ENCODE measurements at places on chromosomes 3 and 15.
A peak's percentile ranks its signal among the peaks of the same experiment; 100 is the strongest.

DNA sequence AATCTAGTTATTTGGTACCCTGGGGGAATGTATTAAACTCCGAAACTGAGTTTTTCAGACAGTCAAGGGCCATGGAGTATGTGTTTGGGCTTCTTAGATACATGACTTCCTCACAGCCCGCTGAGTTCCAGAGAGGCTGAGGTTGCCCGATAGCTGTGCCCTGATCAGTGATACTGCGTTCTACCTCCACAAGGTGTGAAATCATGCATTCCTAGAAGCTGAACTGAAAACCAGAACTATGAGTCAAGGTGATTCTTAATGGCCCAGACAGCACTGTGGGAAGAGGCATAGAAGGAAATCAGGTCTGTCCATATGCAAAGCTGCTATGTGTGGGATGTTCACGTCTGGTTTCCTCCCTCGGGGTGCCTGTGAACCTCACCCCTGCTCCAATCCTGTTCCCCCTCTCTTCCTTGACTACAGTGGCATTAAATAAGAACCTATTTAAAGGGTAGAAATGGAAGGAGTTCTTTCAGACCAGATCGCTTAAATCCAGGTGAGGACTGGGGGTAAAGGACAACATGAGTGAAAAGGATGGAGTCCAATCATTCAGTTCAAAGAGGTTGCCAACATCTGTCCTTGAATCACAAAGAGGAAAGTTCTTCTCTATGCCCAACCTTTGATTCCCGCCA, 74.3 kb downstream of the MYO1E start:
- DNase-seq: no peak

- DNase-seq: no peak
Observed at GRCh38 chr3:74287557-74287956, 326.9 kb downstream of the CNTN3 start.

DNA sequence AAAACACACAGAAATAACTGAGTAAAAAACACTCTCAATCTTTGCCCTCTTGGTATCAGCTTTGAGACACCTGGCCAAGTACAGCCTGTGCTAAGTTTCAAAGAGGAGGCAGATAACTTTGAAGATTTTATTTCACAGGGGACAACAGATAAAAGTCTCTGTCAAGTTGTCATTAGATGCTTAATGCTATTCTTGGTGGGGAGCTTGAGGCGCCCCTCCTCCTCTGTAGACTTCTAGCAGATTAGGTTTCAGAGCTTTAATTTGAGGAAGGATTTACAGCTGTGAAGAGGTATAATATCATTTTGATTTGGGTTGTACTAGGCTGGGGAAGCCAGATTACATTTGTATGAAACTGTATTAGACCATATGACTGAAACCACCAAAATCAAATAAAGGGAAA, 620.3 kb downstream of the FHIT start:
- peak; percentile 53 for DNase-seq

- DNase-seq: no peak
Observed at GRCh38 chr3:136036306-136036705, 70.8 kb downstream of the PPP2R3A start.

DNA sequence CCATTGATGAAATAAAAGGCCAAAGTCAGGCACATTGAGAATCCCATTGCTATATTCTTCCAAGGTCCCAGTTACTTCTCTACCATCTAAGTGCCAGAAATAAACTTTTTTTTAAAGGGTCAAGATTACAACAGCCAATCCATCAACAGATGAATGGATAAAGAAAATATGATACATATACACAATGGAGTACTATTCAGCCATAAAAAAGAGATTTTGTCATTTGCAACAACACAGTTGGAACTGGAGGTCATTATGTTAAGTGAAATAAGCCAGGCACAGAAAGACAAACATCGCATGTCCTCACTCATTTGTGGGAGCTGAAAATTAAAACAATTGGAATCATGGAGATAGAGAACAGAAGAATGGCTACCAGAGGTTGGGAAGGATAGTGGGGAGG, 25.5 kb downstream of the ULK4 start:
- no peak for DNase-seq

GRCh38 chr15:41416742-41417417, at the start of gene RTF1:
Gene RTF1, plus strand, starts transcription at chr15:41417095. Its CDS starts 21 bp downstream, at chr15:41417116.
- peak; percentile 84 for DNase-seq

DNA sequence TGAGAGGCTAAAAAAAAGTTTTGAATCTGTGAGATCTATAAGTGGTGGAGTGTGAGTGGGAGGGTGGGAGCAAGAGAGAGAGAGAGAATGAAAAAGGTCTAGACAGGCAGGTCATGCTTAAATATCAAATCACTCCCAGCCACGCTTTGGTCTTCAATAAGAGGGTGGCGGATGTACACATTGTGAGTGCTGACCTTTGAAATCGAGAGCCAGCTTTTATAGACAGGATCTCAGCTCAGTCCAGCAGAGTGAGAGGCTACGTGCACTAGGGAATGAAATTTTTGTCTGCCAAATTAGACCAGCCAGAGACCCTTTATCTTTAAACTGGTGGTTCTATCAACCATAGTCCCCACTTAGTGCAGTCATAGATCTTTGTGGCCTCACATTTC, 342.3 kb upstream of the PROK2 start:
- no peak for DNase-seq

- DNase-seq: peak; percentile 55
Observed at GRCh38 chr3:193816656-193817311, 223.8 kb downstream of the OPA1 start.

DNA sequence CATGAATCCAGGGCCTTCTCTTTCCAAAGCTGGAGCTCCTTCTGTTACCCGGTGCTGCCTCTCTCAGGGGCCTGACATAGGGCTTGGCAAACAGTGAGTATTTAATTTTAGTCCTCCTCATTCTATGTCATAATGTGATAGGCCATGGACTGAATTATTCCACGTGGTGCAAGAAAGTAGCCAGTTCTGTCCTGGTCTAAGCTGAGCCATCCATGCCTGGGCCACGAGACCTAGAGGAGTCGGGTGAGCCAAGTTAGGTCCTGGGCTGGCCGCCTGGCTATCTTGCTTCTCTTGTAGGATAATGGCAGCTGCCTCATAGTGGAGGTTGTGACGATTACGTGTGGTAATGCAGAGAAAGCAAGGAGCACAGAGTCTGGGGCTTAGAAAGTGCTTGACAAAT, 170.6 kb downstream of the FAM43A start:
- DNase-seq: no peak

DNA sequence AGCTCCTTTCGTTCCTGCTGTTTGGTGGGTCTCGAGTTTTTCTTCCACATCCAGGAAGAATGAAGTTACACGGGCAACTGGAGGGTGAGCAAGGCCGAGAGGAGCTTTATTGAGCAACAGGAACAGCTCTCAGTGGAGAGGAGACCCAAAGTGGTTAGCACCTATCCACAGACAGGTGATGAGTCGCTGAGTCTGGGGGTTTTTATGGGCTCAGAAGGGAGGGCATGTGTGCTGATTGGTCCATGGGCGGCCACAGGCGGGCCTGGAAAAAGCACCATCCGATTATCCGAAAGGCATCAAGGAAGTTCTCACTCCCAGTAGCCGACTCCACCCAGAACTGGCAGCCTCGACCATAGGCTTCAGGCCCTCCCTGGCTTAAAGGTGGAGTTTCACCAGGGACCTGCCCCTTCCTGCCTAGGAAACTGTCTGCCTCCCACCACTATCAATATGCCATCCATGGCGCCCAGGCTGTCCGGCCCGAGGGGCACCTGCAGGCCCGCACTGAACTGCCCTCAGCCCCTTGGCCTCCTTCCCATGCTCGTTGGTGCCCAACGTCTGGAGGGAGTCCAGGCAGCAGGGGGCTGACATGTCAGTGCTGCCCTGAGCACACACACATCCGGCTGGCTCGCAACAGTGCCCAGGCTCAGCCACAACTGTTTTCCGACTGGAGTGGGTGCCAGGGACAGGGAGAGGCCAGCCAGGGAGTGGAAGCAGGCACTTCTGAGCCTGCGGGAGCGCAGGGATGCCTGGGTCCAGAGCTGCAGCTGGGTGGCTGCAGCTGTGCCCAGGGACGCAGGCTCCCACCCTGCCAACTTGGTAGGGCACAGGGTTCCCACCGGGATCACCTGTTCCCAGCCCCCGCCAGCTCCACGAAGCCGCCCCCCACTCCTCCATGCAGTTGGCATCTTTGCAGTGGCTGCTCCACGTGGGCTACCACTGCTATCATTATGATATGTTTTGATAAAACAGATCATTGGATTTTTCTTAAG, 170.2 kb downstream of the FNDC3B start:
- no peak for DNase-seq

GRCh38 chr3:59566481-59566975, 516.7 kb upstream of the CFAP20DC start:
- DNase-seq: no peak

DNA sequence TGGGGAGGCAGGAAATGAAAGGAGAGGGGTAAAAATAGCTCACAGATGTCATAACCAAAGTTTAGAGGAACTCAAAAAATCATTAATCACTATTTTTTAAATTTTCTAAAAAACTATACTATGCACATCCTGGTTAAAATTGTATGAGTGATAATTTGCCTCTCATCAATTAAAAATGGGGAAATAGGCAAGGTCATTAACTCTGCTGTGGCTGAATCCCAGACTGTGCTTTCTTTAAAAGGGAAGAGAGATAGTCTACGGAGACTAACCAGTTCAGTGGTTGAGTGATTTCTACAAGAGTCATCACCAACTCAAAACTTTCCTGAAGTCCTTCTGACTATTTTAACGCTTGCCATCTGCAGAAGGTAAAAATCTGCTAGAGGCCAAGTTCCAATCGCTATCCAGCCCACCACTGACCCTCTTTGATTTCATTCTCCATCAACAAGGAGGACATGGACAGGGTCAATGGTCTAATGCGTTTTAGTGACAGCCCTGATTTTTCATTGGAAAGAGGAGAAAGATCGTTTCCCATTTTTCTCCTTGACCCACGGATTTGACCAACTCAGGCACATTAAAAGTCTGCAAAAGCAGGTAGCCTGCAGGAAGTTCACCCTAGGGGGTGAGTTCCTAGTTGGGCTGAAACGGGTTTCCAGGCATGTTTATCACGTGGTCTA, 850 bp downstream of the SUCLG2 start:
- DNase-seq: peak; percentile 11

- no peak for DNase-seq
Observed at GRCh38 chr3:112470788-112471187, 28.5 kb downstream of the BTLA start.

DNA sequence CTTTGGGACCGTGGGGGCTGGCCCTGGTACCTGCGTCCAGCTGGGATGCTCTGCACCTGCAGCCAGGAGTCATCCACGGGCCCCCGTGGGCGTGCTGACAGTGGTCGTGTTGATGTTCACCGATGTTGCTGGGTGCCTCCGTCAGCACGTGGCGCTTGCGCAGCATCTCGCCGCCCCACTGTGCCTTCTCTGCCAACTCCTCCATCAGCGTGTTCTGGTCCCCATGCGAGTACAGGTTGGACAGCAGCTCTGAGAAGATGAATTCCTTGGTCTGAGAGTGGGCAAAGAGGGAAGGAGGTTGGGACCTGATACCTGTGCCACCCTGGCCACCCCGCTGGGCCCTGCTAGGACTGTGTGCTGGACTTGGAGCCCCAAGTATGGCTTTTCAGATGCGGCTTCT, 61.4 kb downstream of the ADAMTS7 start:
- DNase-seq: no peak

DNA sequence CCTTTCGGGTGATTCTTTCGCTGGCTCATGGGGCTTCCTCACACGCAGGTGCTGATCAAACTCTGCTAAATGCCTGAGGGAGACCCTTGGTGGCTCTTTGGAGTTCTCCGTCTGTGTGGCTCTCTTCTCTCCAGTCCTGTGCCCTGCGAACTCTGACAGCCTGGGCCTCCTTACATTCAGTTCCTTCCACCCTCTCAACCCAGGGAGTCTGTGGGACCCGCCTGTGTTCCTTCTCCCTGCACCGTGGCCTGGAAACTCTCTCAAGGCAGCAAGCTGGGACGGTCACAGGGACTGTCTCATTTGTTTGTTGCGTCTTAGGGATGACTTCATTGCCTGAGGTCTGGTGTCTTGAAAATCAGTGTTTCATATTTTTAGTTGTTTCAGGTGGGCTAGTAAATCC, 37.0 kb upstream of the CORO2B start:
- no peak for DNase-seq

DNA sequence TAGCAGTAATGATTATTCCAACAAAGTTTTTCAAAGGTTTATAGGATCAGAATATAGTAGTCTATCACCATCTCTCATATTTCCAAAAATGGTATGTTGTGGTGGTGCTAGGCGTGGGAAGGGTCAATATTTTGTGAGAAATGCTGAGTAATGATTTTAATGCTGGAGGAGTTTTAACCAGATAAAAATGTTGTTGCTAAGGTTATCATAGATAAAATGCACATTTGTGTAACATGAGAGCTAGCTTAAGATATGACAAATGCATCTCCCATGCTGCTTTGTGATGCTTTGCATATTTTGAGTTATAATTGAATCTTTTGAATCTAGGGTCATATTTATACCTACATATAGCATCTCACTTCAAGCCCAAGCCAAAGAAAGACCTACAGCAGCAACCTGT, 103.9 kb upstream of the ROBO1 start:
- no peak for DNase-seq

DNA sequence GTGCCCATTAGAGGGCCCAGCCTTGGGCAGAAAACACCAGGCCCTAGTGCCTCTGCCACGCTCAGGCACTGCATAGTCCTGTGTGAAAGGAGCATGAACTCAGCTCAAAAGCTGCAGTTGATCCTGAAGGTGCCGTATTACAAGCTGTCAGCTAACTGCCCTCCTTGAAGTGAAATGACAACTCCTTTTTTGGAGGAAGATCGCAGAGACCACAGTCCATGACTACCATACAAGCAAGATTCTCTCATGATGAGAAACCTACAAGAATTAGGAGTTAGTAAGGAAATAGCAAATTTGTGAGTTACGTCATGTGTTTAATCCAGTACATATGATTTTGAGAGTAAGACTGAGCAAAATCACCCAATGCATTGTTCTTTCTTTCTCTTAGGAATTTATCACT, 513.9 kb upstream of the NR2F2 start:
- no peak for DNase-seq

GRCh38 chr3:123693584-123694190, 108.8 kb upstream of the HACD2 start:
- no peak for DNase-seq

- no peak for DNase-seq
Observed at GRCh38 chr3:105527535-105527934, 160.8 kb downstream of the ALCAM start.

DNA sequence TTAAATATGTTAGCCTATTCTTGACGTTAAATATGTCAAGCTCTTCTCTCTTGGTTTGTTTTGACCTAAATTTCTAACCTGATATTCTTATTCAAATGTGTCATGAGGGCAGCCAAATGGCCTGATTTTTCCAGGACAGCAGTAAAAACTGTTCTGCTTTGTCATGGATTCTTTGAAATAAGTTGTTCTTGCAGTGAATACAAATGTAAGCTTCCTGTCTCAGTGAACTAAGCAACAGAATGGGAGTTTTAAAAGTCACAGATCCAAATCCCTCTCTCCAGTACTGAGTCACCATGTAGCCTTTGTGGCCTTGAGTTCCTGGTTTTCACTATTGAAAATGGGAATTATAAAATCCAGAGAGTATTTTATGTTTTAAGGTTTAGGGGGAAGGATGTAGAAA, 301.8 kb downstream of the NLGN1 start:
- DNase-seq: no peak
